ENCODE measurements at places on chromosomes 3 and 15. TPM values are rescaled to one million over a fixed set of nuclear protein-coding genes. Genes with fewer than 3 reads are reported as not detected.

DNA sequence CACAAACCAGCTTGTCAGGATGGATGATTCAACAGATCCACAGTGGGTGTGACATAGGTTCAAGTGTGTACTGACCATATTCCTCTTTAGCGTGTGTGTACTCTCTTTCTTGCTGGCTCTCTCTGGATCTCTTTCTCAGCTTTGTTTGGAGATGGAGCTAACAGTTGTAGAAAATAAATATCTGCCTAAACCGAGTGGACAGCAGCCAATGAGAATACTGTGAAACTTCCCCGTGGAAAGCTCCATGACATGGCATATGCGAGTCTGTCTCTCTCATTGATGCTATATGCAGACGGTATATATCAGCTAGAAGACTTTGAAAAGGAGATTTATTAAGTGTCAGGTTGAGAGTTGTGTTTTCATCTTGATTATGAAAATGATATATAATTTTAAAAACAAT is 406.5 kb upstream of the SUCLG2 start:
- DNase-seq: no peak

The MAGI1 gene
- 38.6 TPM for total RNA-seq

DNA sequence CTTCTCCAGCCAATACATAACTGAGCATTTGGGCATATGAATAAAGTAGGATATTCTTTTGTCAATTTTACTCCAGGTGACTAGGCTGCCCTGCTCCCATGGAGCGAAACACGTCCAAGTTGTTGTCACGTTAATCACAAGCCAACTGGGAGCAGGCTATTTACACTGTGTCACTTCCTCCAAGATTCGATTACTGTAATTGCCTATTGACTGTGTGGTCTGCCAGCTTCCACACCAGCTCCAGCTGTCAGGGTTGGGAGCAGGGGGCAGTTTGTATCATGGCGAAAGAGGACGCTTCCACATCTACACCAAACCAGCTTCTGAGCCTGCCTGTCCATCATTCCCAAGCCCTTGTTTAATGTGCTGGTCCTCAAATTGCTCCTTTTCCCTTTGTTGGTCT is 89.2 kb upstream of the RORA start:
- no peak for DNase-seq

- no peak for DNase-seq
These were observed 801.1 kb upstream of the LMCD1 start for GRCh38 chr3:7700539-7700938.

DNA sequence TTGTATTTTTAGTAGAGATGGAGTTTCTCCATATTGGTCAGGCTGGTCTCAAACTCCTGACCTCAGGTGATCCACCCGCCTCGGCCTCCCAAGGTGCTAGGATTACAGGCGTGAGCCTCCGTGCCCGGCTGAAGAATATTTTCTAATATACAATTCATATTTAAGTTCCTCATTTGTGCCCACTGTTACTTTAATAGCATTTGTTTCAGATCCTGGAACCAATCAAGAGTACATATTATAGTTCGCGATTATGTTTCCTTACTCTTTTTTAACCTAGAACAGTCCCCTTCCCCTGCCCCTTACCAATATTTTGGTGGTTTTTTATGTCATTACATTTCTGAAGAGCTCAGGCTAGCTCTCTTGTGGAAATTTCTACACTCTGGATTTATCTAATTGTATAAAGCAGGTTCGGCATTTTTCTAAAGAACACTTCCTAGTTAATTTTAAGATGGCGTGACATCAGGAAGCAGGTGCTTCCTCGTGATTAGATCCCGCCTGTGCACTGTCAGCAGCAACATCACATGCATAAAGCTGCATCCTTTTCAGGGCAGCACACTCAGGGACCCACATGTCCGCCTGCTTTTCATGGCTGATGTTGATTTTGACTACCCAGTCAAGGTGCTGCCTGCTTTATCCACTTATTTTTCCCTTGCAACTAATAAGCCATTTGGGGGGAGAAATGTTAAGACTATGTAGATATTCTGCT is 88.7 kb upstream of the EPHB3 start:
- DNase-seq: no peak

The SLC22A14 gene
- total RNA-seq: 0.22 TPM
